Stimulated activated CD8-positive, alpha-beta memory T cell treated with anti-CD3 and anti-CD28 coated beads, Interleukin-7, amount 100 ng/mL, for 48 hours (primary cell): ENCODE measurements at places on chromosomes 3 and 15.

GRCh38 chr15:99211926-99212325 lies 37.5 kb downstream of the TTC23 start:
- DNase-seq: no peak

- no peak for DNase-seq
Measured at GRCh38 chr15:47788685-47789084, 71.4 kb downstream of the SEMA6D start.

GRCh38 chr3:45409921-45410320 lies 21.5 kb downstream of the LARS2 start:
- DNase-seq: no peak

- DNase-seq: no peak
Measured at GRCh38 chr3:194659778-194660177, 12.2 kb downstream of the LSG1 start.

DNA sequence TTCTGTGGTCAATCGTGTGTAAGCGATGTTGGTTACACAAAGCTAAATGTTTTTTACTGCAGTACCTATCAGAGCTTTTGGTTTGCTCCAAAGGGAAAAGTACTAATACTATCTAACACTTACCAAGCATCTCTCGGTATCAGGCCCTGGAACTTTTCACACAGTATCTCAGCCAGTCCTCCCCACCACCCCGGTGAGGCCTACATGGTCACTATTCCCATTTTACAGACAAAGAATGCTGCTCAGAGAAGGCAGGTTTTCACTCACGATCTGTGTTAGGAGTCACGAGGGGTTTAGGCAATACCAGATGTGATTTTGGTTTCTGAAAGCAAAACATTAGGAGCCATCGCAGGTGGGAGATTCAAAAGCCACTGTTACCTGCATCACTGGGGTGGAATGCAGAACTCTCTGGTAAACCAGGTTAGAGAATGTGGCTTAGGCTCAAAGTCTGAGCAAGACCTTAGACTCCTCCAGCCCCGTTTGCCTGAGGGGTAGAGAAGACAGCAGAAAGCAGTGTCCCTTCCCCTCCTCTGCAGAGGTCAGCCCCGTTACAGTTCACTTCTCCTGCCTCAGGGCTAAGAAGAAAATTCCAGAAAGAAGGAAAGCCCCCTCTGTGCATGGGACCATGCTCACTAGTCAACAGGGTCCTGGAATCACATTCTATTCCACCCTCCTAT lies 57.2 kb downstream of the XXYLT1 start:
- DNase-seq: no peak

- no peak for DNase-seq
Measured at GRCh38 chr3:42412526-42413155, 2.2 kb upstream of the LYZL4 start.

GRCh38 chr3:187913617-187914033 lies 168.4 kb upstream of the BCL6 start:
- DNase-seq: no peak

DNA sequence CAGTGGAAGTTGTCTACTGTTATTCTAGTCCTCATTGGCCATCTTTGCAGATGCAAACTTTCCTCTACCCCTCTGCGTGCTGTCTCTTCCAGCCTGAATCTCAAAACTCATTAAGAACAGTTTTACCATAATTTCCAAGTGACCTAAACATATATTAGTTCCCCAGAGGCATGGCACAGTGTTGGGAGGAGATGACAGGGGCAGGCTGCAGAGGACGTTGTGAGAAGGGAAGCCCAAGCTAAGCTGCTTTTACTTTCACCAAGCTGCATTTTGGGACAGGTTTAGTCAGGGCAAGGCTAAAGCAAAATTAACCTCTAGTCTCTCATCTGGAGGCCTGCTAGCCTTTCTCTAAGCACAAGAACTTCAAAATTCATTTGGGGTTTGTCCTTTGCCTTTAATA lies 318.6 kb upstream of the SATB1 start:
- no peak for DNase-seq

DNA sequence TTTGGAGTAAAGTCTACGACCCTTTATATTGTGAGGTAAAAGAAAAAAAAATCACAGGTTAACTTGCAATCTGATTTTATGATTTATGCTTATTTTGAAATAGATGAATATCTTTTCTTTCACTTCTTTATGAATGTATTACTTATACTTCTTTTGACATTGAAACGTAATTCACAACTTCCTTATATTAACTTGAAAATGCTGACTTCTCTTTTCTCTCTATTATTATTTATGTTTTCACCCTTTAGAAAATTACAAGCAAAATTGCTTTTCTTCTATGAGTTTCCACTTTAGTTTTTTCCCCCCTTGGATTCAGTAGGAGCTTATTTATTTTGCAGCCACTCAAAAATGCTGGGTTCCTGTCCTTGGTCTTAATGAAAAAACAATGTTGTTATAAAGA lies 25.4 kb downstream of the ACP3 start:
- no peak for DNase-seq

- DNase-seq: no peak
Measured at GRCh38 chr3:152314677-152315353, 46.1 kb downstream of the MBNL1 start.

- no peak for DNase-seq
Measured at GRCh38 chr15:29470794-29471193, 201.2 kb upstream of the NSMCE3 start.

DNA sequence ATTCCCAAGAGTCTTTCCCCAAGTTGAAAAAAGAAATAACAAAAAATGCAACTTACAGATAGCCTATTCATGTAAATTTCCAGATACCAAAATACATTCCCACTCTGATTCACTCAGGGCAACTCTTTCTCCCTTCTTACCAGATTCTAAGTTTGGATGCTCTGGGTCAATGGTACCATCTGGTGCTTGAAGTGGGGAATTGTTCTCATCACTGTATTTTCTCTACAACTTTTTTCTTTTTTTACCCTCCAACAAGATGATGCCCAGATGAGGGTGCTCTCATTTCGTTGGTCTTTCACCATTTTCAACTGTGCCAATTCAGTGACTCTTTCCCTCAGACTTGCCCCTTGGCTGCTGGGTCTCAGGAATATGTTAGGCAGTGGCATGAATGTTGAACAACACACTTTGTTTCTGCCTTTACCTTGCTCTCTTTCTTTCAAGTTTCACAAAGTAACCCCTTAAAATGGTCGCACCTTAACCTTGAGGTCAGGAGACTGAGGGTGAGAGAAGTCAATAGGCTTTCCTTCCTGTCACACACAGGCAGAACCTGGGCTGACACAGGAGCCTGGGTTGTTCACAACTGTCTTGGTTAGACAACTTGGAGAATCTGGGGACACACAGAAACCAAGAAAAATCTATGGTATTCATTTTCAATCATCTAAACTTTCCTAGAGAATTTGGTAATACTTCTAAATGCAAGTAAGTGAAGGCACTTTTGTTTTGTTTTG lies 330.7 kb upstream of the SLCO3A1 start:
- no peak for DNase-seq

DNA sequence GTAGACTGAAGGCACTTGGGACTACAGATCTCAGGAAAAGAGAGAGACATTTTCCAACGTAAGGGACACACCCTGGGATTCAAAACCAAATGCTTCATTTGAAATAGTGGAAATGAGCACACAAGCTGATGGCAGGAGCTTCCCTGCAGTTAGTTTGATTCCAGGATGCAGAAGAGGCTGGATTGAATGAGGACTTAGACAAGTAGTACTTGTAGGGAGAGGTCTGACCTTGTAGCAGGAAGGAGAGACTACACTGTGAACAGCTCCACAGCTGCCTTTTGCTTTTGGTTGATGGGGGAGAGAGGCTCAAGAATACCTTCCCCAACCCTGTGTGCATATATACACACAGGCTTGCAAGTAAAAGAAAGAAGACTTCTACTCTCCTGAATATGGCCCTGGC lies 51.5 kb downstream of the PDE8A start:
- no peak for DNase-seq

DNA sequence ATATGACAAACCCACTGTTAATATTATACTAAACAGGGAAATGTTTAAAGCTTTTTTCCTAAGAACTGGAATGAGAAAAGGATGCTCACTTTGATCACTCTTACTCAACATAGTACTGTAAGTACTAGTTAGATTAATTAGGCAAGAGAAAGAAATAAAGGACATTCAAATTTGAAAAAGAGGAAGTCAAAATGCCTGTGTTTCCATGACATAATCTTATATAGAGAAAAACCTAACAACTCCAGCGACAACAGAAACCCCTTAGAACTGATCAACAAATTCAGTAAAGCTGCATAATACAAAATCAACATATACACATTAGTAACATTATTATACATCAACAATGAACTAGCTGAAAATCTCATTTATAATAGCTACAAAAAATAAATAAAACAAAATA lies 200.6 kb upstream of the ROBO1 start:
- DNase-seq: no peak

DNA sequence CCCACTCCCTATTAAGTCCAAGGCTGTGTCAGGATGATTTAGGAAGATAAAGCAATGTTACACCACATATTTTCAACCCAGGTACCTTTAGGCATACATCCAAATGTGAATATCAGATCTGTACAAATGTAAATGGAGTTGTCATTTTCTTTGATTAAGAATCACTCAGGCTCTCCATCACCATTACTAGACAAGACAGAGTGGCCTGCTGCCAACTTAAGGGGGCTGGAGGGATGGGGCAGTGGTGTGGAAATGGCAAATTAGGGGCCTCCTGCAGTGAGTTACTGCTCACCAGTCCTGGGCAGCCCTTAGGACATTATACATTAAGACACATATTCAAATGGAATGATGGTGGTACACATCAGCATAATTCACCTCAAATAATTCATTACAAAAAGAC lies 211.0 kb downstream of the TNIK start:
- no peak for DNase-seq

GRCh38 chr3:188431040-188431439 lies 277.1 kb downstream of the LPP start:
- no peak for DNase-seq

DNA sequence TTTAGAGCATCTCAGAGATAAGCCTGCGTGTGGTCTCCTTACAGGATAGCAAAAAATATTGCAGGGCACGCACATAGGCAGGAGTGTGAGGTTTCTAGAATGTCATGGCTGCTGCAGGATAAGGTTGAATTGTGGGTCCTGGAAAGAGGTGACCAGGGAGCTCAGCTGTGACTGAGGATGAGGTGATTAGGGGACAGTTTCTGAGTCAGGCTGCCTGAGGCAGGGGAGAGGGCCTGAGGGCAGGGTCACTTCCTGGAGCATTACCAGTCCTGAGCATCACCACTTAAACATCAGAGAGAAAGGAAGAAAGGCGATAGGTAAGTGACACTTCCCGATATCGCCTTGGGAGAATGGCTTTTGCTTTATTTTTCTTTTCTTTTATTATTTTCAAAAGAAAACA lies 813.8 kb downstream of the TUSC7 start:
- no peak for DNase-seq

DNA sequence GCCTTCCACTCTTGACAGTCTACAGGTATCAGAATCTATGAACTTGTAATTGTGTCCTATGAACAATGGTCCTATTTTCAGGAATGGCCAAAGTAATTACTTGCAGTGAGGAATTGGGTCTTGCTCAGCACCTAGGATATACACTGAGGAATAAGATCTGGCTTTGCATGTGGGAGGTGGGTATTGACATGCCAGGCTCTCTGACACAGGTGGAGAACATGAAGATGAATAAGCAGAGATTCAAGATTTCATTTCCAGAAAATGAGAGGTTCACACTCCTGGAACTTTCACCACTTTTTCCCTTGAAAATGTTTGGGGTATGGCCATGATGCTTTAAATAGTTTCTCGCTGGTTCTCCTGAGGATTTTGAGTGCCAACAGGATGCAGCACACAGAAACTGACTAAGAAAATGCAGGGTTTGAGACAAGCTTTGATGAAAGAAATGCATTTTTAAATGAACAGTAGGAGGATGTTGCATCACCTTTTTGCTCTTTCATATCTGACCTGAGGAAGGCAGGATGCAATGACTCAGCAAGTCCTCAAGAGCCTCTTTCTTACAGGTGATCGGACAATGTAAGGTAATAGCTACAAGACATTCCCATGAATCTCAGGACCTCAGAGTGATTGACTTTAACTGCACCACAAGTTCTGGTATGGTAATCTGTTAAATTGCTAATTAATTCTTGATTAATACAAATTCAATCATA lies 3.7 kb downstream of the HRG start:
- DNase-seq: no peak

DNA sequence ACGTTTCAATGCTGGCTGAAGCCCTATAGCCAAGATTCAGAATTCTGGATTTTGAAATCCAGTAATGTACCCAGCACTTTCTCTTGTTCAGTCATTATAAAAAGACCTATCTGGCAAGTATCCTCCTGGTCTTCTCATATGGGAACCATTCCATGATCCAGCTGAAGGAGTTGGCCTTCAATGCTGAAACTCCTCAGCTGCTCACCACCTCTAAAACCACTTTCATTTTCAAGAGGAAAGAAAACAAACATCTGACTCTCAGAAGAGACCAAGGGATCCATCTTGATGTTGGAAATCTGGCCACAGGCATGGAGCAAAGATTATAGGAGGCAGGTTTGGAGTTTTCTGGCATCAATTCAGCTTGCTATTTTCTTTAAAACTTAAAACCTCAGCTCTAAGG lies 235.4 kb downstream of the FMN1 start:
- DNase-seq: no peak

- DNase-seq: no peak
Measured at GRCh38 chr3:161108840-161109239, 3.7 kb upstream of the B3GALNT1 start.

DNA sequence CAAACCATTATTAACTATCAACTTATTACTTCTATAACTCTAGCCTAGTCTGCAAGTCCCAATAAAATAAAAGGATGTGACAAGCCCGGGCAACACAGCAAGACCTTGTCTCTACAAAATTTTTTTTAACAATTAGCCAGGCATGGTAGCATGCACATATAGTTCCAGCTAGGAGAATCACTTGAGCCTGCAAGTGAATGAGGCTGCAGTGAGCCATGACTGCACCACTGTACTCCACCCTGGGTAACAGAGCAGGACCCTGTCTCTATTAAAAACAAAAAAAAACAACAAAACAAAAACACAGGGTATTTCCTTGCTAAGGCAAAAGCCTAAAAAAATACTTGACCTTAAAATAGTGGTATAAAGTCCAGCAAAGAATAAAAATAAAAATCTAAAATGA lies 31.4 kb downstream of the ANKRD28 start:
- DNase-seq: no peak
